Stimulated activated CD8-positive, alpha-beta memory T cell treated with anti-CD3 and anti-CD28 coated beads, Interleukin-7, amount 100 ng/mL, for 1 hour (primary cell): ENCODE measurements at places on chromosomes 12 and 14.

GRCh38 chr12:85626001-85626783 is 210.0 kb downstream of the RASSF9 start:
- DNase-seq: no peak

- DNase-seq: no peak
Observed at GRCh38 chr12:110743571-110744093, 941 bp upstream of the PPP1CC start.

- no peak for DNase-seq
Observed at GRCh38 chr14:65369560-65369959, 43.0 kb upstream of the FUT8 start.

DNA sequence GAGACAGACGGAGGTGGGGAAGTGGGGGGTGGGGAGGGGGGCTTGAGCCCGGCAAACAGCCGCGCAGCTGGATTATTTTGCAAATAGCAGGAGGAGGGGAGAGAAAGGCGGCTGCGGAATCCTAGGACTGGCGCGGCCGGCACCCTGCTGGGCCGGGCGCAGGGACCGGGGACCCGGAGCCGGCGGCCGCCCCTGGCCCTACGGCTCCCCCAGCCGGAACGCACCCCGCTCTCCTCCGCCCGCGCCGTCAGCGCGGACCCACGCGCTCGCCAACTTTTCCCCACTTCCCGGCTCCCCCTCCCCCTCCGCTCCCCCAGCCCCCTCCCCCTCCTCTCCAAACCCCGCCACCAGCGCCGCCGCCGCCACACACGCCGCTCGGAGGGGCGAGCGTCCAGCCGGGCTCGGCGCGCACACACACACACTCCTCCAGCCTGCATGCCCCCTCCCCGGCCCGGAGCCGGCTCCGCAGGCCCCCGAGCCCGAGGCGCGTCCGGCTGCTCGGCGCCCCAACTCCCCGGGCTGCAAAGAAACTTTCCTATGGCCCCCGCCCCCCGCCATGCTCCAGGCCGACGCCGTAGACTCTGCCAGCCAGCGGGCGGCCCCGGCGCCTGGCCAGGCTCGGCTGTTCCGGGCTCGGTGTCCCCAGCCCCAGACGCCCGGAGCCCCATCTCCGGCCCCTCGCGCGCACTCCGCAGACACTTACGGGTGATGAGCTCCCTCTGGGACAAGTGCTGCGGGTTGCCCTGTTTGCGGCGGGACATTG is 1.4 kb downstream of the BCL11B start:
- DNase-seq: no peak

GRCh38 chr14:74981833-74982232 is 20.9 kb upstream of the EIF2B2 start:
- no peak for DNase-seq

- no peak for DNase-seq
Observed at GRCh38 chr14:96017882-96018281, 21.3 kb upstream of the C14orf132 start.

DNA sequence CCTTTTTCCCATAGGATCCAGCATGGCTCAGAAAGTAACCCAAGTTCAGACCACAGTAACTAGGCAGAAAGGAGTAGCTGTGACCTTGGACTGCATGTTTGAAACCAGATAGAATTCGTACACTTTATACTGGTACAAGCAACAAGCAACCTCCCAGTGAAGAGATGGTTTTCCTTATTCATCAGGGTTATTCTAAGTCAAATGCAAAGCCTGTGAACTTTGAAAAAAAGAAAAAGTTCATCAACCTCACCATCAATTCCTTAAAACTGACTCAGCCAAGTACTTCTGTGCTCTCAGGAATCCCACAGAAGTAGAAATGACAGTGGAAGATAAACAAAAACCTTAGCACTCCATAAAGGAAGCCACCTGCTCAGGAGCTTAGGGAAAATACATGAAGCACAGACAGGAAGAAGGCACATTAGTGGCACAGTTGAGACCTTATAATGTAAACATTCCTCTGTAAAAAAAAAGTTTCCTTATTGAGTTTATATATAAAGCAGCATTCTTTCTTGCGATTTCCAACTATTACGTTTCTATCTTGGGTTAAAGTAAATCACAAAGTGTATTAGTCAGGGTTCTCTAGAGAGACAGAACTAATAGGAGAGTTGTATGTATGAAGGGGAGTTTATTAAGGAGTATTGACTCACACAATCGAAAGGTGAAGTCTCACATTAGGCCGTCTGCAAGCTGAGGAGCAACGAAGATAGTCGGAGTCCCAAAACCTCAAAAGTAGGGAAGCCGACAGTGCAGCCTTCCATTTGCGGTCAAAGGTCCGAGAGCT is 398.4 kb downstream of the DAD1 start:
- DNase-seq: no peak

GRCh38 chr12:49535921-49536525 is 2.8 kb upstream of the KCNH3 start:
- no peak for DNase-seq

GRCh38 chr12:101909646-101910045 is 32.3 kb downstream of the DRAM1 start:
- DNase-seq: no peak

- DNase-seq: no peak
Observed at GRCh38 chr12:115988212-115988611, 289.3 kb downstream of the MED13L start.

DNA sequence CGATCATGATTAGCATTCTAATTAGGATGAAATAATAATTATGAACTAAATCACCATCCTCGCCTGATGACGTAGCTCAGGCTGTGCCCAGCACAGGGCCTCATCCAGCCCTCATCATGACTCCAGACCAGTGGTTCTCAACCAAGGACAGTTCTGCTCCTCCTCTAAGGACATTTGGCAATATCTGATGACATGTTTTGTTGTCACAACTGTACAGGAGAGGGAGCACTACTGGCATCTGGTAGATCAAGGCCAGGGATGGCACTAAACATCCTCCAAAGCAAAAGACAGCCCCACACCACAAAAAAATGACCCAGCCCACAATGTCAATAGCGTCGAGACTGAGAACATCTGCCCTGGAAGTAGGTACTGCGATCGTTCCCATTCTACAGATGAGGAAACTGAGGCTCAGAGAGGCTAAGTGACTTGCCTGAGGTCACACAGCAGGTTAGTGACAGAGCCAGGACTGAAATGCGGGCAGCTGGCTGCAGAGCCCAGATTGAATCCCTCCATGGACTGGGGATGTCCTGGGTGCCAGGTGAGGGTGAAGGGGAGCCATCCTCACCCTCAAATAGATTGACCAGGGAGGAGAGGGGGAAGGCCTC is 15.5 kb downstream of the TRPV4 start:
- DNase-seq: no peak

DNA sequence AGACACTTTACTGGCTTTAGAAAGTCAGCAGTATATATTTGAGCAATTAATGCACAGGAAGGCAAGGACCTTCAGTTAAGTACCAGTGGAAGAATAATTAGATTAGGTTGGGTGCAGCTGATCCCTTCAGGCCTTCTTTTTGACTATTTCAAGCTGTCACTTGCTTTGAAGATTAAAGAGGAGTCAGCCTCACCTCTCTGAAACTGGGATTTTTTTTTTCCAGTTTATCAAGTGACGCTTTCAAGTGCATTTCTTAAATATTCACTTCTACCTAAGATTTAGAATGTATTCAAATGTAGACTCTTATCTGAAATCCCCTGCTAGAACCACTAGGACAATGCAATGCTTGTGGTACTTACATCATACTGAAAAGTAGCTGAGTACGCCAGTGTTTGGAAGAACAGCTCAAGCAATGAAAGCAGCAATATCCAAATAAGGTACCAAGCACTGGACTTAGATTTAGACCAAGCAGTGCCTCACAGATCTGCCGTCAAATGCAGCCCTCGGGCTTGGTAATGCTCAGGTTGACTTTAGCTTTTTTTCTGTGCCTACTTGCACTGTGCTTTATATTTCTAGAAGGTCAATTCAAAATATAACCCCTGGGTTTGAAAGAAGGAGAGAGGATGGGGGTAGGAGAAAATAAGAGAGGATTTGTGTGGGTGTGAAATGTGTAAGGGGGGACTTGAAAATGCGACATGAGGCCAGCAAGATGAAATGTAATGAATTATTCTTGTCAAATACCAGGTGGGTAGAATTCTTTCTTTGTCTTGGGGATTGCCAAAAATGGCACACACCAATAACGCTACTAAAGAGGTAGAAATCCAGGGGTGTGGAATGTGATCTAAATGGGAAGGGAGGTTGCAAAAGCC is 3.7 kb upstream of the FERMT2 start:
- DNase-seq: no peak

- DNase-seq: no peak
Observed at GRCh38 chr12:11773889-11774677, 124.6 kb downstream of the ETV6 start.

DNA sequence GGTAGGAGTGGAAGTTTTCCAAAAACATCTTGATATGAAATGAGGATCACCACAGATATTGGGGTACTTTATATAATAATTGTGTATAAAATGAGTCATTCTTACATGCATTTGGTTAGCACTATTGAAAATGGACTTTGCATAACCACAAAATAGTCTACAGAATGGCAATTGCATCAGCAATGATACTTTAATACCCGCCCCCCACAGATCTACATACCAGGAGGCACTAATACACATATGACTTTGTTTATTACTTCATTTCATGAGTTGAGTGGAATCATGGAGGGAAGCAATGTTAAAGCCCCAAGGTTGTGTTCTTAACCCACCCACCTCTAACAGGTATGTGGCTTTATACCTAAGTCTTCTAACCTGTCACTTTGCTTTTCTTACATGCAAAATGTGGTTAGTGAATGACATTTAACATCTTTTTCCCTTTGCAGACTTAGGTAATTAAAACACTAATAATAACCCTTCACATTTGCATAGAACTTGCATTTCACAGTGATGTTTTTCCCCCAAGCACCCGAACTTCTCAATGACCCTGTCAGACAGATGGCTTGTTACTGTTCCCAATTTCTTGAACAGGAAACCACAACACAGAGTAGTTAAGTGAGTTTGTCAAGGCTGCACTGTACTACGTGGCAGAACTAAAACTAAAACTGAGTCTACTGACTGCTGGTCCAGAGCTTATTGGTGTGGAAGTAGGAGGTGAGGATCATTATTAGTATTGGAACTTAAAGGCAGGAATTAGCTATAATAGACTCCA is 101.9 kb downstream of the NPAS3 start:
- no peak for DNase-seq

DNA sequence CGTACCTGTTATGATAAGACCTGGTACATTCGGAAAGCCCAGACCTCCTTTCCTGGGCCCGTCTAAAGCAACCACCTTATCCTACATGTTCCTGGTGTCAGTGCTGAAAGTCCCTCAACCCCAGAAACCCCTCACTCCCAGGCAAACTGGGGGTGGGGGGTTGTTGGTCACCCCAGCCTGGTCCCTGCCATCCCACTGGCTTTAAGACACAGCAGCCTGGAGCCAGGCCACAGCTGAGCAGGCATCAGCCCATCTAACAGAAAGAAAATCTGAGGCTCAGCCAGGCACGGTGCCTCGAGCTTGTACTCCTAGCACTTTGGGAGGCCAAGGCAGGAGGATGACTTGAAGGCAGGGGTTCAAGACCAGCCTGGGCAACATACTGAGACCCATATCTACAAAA is 4.5 kb downstream of the SELPLG start:
- no peak for DNase-seq
